Transverse colon (tissue), 4 donors: ENCODE measurements at places on chromosomes 3 and 15. TPM values are rescaled to one million over a fixed set of nuclear protein-coding genes. Genes with fewer than 3 reads are reported as not detected.

DNA sequence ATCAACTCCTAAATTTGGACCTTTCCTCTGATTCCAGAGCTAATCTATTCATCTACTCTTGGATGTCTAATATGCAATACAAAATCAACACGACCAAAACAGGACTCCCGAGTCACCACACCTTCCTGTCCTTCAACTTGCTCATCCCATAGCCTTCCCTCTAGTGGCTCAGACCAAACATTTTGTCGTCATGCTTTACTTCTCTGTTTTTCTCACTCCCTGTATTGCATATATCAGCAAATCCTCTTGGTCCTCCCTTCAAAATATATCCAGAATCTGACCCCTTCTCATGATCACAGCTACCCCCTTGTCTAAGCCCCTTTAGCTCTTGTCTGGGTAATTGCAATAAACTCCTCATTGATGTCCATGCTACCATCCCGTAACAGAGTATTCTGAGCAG, 30.5 kb upstream of the DCP1A start:
- H3K36me3 ChIP-seq: no peaks in the 10 kb centered on the region
- no peaks in the 10 kb centered on the region for H3K4me1 ChIP-seq
- H3K4me3 ChIP-seq: no peak overlapping the region
- no peaks in the 10 kb centered on the region for H3K27me3 ChIP-seq
- H3K27ac ChIP-seq: no peak overlapping the region

IL1RAP gene
- total RNA-seq: 3.5 TPM

DNA sequence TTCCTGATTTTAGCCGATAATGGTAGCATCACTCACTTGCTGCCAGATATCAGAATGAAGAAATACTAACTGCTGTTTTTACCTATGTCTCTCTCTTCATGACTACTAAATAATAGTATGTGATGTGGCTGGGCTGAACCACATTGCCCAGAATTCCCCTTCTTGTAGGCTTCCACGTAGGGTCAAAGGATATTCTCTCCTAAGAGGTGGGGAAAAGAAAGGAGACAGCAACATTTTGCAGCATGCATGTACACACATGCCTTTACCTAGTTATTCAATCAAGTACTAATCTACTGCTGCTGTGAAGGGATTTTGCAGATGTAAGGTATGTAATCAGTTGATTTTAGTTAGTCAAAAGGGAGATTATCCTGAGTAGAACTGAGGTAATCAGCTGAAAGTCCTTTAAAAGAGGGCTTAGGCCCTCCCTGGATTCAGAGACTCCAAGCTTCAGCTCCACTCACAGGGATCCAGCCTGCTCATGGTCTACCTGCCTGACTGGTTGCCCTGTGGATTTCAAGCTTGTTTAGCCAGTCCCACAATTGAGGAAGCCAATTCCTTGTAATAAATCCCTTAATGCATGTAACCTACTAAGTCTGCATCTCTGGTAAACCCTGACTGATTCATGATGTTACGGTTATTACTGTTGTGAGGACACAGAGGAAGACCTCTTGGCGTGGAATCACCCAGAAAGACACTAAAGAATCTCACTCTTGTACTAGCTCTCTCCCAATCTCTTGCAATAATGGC, 20.4 kb downstream of the PLD1 start:
- no peak overlapping the region for H3K4me3 ChIP-seq
- no peaks in the 10 kb centered on the region for H3K36me3 ChIP-seq
- peaks cover 39% of the 10 kb centered on the region for H3K4me1 ChIP-seq
- no peaks in the 10 kb centered on the region for H3K27me3 ChIP-seq
- no peak for DNase-seq
- no peak overlapping the region for H3K27ac ChIP-seq

CAMK1 gene
- 45.0 TPM for total RNA-seq

DNA sequence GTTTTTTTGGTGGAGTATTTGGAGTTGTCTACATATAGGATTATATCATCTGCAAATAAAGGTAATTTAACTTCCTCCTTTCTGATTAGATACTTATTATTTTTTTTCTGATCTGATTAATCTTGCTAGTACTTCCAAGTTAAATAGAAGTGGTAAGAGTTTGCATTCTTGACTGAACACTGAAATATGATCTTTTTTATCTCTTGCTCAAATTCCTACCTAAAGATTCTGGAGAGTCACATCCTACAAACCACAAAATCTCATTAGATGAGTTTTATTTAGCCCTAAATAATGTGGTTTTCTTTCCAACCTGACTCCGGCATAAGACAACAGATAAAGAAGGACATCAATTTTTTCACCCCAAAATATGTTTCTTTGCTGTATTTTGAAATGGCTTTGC, 977.9 kb upstream of the GBE1 start:
- no peak overlapping the region for H3K4me3 ChIP-seq
- no peaks in the 10 kb centered on the region for H3K27me3 ChIP-seq
- no peak overlapping the region for H3K27ac ChIP-seq
- DNase-seq: no peak

DNA sequence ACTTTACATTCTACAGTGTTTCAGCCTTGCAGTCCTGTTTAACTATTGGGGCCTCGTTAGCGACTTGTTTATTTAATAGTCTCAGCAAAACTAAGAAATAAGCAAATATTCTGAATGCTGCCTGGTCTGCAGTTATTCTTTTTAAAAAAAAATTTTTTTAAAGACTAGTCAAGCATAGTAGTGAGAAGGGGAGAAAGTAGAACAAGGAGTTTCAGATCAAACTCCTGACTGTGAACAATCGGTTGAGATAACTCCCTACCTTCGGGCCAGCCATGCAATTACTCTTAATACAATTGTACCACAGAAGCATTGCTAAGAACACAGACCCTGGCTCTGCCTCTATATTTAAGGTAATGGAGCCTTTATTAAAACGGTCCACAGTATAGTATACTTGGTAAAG, 5.8 kb upstream of the DUT start:
- no peak overlapping the region for H3K4me3 ChIP-seq
- H3K36me3 ChIP-seq: no peaks in the 10 kb centered on the region
- DNase-seq: no peak
- peaks cover 9% of the 10 kb centered on the region for H3K4me1 ChIP-seq
- H3K27me3 ChIP-seq: no peaks in the 10 kb centered on the region
- H3K27ac ChIP-seq: no peak overlapping the region

DNA sequence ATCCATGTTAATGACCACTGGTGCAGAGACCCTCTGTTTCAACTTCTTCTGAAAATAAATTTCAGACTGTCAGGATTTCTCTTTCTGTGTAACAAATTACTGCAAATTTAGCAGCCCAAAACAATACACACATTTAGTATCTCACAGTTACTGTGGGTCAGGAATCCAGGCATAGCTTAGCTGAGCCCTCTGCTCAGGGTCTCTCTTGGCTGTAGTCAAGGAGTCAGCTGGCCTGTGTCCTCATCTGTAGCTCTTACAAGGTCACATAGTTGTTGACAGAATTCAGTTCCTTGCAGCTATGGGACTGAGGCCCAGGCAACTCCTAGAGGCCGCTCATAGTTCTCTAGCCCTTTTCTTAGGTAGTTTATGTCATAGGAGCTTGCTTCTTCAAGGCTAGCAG, 51.9 kb downstream of the NKIRAS1 start:
- no peak for DNase-seq
- no peak overlapping the region for H3K27ac ChIP-seq
- H3K27me3 ChIP-seq: no peaks in the 10 kb centered on the region
- H3K4me1 ChIP-seq: peaks cover 36% of the 10 kb centered on the region
- H3K36me3 ChIP-seq: no peaks in the 10 kb centered on the region

- no peak overlapping the region for H3K27ac ChIP-seq
- H3K4me1 ChIP-seq: no peaks in the 10 kb centered on the region
- H3K4me3 ChIP-seq: no peak overlapping the region
Measured at GRCh38 chr3:46860810-46861604, 2.2 kb downstream of the MYL3 start.

ALAS1 gene
- total RNA-seq: 81.2 TPM

- H3K27me3 ChIP-seq: no peaks in the 10 kb centered on the region
- no peak overlapping the region for H3K4me3 ChIP-seq
- H3K36me3 ChIP-seq: no peaks in the 10 kb centered on the region
- H3K4me1 ChIP-seq: peaks cover 68% of the 10 kb centered on the region
Measured at GRCh38 chr3:72444656-72445223, 403.5 kb downstream of the SHQ1 start.

GRCh38 chr15:31387092-31387478, 60.5 kb downstream of the KLF13 start:
- H3K4me3 ChIP-seq: no peak overlapping the region
- H3K36me3 ChIP-seq: no peaks in the 10 kb centered on the region
- peaks cover 16% of the 10 kb centered on the region for H3K4me1 ChIP-seq

- no peak overlapping the region for H3K27ac ChIP-seq
- H3K4me1 ChIP-seq: no peaks in the 10 kb centered on the region
- DNase-seq: no peak
- no peaks in the 10 kb centered on the region for H3K36me3 ChIP-seq
- H3K27me3 ChIP-seq: no peaks in the 10 kb centered on the region
- H3K4me3 ChIP-seq: no peak overlapping the region
Measured at GRCh38 chr15:33982516-33982915, 14.2 kb downstream of the CHRM5 start.

GRCh38 chr3:136954251-136954650, 3.5 kb upstream of the IL20RB start:
- H3K36me3 ChIP-seq: no peaks in the 10 kb centered on the region
- peaks cover 43% of the 10 kb centered on the region for H3K4me1 ChIP-seq
- no peaks in the 10 kb centered on the region for H3K27me3 ChIP-seq
- H3K27ac ChIP-seq: peak overlapping the region; percentile 73
- no peak overlapping the region for H3K4me3 ChIP-seq

GRCh38 chr15:47266566-47266965, 450.7 kb upstream of the SEMA6D start:
- no peaks in the 10 kb centered on the region for H3K4me1 ChIP-seq
- H3K27ac ChIP-seq: no peak overlapping the region
- no peaks in the 10 kb centered on the region for H3K27me3 ChIP-seq

CPN2 gene
- not detected for total RNA-seq

DNA sequence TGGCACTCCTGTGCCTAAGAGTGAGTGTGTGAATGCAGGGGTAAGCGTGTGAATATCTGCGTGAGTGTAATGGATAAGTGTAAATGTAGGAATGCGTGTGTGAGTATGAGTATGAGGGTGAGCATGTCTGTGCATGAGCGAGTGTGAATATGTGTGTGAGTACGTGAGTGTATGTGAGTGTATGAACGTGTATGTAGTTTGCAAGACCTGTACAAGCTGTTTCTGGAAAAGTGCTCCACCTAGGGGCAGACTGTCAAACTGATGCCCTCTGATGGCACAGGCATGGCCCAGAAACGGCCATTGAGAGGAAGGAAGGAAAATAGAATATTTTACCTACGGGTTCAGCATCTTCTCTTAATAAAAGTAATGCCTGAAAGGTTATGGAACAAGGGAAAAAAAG, 24.4 kb upstream of the FRMD4B start:
- no peaks in the 10 kb centered on the region for H3K4me1 ChIP-seq
- H3K4me3 ChIP-seq: no peak overlapping the region
- no peaks in the 10 kb centered on the region for H3K27me3 ChIP-seq
- H3K36me3 ChIP-seq: no peaks in the 10 kb centered on the region
- DNase-seq: peak; percentile 80

RAB6B gene
- 4.8 TPM for total RNA-seq

DNA sequence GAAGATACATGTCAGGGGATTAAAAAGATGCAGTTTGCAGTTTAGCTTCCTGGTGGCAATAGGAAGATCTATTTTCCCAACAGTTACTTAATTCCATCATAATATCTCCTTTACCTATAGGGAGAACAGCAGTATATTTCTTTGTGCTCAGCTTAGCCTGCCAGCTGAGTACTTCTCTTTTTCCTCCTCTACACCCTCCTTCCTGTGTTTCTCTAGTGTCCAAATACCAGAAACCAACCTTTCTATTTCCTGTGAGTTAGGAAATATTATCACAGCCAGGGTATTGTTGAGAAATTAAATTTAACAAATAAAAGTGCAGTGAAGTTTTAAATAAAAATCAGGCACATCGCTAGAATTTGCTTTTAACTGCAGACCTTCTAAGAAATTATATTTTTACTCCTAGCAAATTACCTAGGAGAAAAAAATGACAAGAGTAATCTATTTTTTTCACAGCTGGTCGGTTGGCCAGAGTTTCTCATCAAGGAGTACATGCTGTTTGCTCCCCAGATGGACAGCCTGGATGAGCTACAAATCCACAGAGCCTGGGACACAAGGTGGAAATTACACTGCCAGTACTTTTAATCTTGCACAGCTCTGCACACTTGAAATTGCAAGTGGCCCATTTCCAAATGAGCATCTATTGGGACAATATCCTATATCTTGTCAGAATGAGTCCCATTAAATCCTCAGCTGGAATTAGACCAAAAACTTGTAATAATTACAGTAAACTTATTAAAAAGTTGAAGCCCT, 185.2 kb upstream of the CFAP20DC start:
- H3K27ac ChIP-seq: no peak overlapping the region
- no peak for DNase-seq
- no peaks in the 10 kb centered on the region for H3K36me3 ChIP-seq

SOX14 gene
- total RNA-seq: not detected

CYFIP1 gene
- total RNA-seq: 201 TPM

ADGRG7 gene
- total RNA-seq: 18.3 TPM

GRCh38 chr15:56243163-56244037, at the start of gene RFX7:
TSS of gene RFX7 (minus strand) at chr15:56243879. CDS start at chr15:56243285, 594 bp downstream.
- H3K4me3 ChIP-seq: peak within 1 kb of the TSS; percentile 84
- DNase-seq: peak; percentile 82
- H3K27me3 ChIP-seq: no peaks in the 10 kb centered on the region
- peaks cover 34% of the 10 kb centered on the region for H3K4me1 ChIP-seq

DNA sequence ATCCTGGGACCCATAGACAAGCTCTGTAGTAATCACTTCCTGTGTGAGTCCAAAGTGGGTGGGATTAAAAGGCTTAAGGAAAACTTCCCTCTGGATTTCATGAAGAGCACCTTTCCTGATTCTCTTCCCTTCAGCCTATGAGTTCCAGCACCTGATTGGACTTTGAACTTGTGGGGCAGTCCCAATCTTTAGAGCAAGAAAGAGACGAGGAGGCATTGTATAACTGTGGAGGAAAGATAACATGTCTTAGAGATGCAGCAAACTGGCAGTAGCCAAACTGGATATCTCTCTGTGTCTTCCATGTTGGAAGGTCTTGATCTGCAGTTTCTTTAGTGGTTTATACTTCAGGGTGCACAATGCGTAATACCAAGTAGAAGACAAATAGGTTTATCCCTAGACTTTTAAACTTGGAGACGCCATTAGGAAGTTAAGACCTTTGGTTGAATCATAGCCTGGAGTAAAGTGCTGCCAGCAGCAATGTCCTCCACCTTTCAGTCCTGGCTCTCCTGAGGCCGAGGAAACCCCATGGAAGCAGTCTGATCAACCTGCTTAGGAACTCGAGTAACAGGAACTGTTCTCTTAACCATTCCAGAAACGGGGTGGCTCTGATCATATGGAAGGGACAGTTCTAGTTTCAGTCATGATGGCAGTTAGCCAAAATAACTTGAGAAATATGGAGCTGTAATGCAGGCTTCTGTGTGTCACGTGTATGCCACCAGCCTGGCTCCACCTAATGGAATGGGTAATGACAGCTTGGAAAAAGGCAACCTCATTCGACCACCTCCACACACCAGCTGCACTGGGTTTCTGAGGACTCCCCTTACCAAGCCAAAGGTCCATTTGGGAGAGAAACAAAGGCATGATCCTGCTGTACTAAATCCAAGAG, 4.7 kb downstream of the EIF1B start:
- H3K27ac ChIP-seq: peak overlapping the region; percentile 41
- peak; percentile 12 for DNase-seq
- H3K4me3 ChIP-seq: no peak overlapping the region
- no peaks in the 10 kb centered on the region for H3K36me3 ChIP-seq
- H3K27me3 ChIP-seq: no peaks in the 10 kb centered on the region
- H3K4me1 ChIP-seq: no peaks in the 10 kb centered on the region
